ENCODE measurements at places on chromosomes 12 and 14. TPM values are rescaled to one million over a fixed set of nuclear protein-coding genes. Genes with fewer than 3 reads are reported as not detected.

DNA sequence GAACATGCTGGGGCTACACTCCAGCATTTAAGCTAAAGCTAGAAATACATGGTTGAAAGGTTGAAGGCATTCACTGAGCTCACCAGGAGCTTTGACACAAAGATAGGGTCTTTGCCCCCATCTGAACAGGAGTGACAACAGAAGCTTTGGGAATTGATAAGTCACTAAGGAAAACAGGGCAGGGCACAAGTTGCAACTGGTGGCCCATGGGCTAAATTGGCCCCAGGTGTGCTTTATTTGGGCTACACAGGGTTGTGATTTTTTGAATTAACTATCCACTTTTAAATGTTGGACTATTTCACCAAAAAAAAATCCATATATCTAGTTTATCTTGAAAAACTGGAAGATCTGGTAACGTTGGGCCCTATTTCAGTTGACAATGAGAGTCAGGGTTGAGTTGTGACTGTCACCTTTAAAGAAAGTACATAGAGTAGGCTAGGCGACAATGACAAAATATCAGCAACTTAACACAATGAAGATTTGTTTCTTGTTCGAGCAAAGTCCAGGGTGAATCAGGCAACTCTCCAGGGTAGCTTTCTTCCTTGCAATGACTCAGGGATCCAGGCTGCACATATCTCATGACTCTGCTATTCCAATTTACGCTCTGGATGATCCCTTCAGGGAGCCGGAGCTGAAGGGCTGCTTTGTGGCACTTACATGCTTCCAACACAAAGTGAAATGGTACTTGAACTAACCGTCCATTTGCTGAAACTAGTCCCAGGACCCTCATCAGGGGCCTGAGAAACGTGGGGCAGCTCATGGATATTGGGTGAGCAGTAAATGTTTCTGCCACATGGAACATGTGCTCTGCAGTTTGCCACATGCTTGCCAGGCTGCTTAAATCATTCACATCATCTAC lies 13.3 kb upstream of the EIF4B start:
- DNase-seq = peak; percentile 67

- no peak for DNase-seq
Observed at GRCh38 chr14:52650774-52651173, 44.6 kb downstream of the ERO1A start.

GRCh38 chr12:121095544-121096198 lies 37.0 kb upstream of the P2RX7 start:
- no peak for DNase-seq

GRCh38 chr14:75467763-75468162 lies 39.9 kb downstream of the JDP2 start:
- DNase-seq = no peak

- no peak for DNase-seq
Observed at GRCh38 chr12:21656905-21657325, 727 bp downstream of the LDHB start.

C14orf39 gene
- total RNA-seq = 1.2 TPM
